ENCODE measurements at places on chromosomes 7 and 10.
A peak's percentile ranks its signal among the peaks of the same experiment; 100 is the strongest.

DNA sequence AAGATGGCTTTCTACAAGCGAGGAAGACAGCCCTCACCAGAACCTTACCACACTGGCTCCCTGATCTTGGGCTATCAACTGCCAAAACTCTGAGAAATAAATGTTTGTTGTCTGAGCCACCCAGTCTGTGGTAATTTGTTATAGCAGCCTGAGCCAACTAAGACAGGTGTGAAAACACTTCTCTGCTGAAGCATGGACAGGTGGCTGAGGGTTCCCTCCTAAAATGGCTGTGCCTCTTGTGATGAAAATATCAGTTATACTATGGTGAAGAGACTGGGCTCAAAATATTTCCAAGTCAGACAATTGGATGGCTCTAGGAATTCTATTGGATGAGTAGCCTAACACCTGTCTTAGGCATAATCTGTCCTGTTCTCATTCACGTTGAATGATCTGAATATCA, 78.1 kb downstream of the CDK1 start:
- DNase-seq: no peak

- DNase-seq: no peak
These were observed 15.6 kb downstream of the ZNF12 start for GRCh38 chr7:6691103-6691502.

DNA sequence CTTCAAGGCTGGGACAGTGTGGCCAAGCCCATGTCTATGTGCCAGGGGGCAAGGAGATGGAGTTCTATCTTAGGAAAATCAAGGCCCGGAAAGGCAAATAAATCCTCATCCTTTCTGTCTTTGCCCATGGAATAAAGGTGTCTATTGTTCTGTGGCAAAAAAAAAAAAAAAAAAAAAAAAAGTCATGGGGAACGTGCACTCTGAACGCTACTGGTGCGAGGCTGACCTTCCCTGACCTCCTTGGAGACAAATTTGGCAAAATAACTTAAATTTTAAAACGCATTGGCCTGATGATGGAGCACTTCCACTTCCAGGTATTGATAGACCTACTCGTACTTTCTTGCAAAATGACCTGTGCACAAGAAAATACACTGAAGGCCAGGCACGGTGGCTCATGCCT, 12.2 kb upstream of the BAG3 start:
- no peak for DNase-seq

- DNase-seq: no peak
These were observed 262.8 kb upstream of the PCDH15 start for GRCh38 chr10:55063811-55064210.

DNA sequence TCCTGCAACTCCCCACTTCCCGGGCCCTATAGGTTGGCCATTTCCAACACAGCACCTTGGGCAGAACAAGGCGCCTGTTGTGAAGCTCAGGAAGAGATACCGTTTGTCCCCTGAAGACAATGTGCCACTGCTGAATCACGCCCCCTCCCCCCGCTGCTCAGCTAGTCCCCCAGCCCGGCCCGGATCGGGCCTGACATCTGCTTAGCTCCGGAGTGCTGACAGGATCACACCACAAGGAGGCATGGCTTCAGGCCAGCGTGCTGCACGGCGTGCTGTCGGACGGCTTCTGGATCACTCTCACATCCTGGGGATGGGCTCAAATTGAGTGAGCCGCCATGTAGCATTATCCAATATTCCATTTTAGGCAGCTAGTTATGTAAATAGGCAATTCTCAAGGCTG, 62.1 kb upstream of the EFCAB10 start:
- no peak for DNase-seq

GRCh38 chr10:27153845-27154193, 365 bp downstream of the YME1L1 start:
- no peak for DNase-seq

DNA sequence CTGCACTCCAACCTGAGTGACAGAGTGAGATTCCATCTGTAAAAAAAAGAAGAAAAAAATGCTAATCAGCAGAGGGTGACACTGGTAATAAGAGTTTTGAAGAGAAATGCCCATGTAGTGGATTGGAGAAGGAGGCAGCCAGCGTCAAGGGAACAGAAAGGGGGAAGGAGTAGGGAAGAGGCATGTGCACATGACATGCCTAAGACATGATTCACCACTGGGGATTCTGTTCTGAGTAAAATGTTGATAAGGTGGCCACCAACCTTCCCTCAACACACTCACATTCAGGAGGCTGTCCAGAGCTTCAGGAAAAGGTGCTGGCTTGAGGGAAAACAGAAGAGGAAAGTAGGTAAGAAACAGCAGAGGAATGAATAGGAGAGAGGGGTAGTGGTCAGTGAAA, 39.9 kb downstream of the AKR1D1 start:
- no peak for DNase-seq

GRCh38 chr7:1693991-1694524, 24.0 kb downstream of the ELFN1 start:
- DNase-seq: no peak

DNA sequence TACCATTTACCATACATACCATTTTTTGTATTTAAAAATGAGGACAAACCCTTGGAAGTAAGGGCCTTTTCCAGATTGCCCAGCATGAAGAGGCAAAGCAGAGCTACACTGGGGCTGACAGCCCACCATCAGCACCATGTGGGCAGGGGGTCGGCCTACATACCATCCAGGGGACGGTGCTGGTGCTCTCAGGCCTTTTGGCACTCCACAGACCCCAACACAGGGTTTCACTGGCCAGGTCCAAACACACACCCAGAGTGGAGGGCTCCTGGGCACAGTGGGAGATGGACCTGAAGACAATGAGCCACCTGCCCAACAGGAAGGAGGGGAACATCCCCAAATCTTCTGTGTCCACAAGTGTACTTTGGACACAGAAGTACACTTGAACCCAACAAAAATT, 69.2 kb upstream of the CAMK2B start:
- no peak for DNase-seq

DNA sequence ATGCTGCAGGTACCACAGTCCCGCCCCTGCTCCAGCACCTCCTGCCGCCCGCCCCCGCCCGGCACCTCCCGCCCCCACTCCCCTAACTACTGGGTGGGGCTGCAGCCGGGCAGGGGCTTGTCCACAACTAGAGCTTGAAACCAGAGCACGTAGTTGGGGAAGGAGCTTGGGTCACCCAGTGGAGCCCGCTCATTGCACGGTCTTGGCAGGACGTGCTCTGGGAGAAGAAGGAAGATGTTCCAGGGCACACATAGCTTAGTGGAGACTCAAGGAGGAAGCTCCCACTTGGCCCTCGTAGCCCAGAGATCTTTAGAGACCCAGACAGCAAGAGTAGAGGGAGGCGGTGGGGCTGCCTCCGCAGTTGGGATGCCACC, 692 bp downstream of the IGFBP1 start:
- no peak for DNase-seq

- peak; percentile 45 for DNase-seq
These were observed 6.3 kb upstream of the KCNMA1 start for GRCh38 chr10:77643795-77644468.

DNA sequence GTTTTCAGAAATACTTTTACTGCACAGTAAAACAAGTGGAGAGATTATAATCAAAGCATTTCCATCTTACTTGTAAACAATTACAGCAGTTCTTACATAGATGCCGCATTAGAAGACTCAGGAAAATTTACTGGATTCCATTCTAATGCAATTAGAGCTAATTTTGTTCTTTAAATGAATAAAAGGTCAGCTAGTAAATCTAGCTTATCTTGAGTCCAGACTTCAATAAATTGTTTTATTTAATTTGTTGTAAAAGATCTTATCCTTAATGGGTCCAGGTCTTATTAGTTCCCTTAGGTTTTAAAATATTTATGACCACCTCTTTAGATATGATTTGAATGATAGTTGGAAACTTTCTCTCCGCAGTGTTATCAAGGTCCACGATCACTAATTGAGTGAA, 70.2 kb upstream of the GATA3 start:
- no peak for DNase-seq

- DNase-seq: no peak
These were observed 219.0 kb downstream of the DIP2C start for GRCh38 chr10:470339-471003.

GRCh38 chr10:59799421-59799820, 46.2 kb upstream of the MRLN start:
- DNase-seq: no peak

- no peak for DNase-seq
These were observed 40.9 kb upstream of the ZNF32 start for GRCh38 chr10:43689618-43689954.

DNA sequence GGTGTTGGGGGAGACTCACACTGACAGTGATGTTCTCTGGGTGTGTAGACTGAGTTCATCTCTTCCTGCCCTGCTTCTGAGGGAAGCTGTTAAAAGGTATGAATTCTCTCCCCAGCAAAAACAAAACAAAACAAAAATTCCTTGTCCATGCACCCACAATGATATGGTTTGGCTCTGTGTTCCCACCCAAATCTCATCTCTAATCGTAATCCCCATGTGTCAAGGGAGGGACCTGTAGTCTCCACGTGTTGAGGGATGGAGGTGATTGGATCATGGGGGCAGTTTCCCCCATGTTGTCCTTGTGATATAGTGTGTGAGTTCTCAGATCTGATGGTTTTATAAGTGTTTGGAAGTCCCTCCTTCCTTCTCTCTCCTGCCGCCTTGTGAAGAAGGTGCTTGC, 245.5 kb downstream of the GALNT17 start:
- DNase-seq: no peak

DNA sequence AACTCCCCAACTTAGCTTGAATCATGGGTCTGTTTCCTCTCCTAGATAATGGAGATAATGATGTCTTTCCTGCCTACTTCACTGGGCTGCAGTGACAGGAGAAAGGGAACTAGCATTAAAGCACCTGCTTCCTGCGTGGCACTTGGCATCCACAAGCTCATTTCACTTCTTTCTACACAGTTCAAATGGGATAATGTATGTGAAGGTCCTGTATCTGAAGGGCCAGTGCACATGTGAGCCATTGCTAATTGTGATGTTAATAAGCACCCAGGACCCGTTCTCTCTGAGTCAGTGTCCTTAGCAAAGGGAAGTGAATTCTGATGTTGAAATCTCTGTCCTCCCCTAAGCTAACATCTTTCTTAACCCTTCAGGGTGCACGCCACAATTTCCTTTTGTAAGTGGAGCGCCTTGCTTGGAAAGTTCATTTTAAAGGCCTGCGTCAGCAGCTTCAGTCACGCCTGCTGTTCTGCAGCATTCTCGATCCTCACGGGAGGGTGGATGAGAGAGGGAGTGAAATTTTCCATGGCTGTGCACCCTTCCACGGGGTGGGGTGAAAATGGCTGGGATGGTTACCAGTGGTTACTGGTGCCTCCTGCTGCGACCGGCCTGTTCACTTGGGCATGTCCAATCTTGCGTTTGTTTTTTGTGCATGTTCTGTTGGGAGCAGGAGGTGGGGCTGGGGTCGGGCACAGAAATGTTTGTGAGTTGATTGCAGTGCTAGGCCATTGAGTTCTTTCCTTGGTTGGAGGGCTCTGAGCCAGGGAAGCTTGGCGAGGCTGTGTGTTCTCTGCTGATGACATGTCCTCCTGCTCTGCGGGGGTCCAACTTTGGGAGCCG, 59.2 kb downstream of the HK1 start:
- peak; percentile 82 for DNase-seq

DNA sequence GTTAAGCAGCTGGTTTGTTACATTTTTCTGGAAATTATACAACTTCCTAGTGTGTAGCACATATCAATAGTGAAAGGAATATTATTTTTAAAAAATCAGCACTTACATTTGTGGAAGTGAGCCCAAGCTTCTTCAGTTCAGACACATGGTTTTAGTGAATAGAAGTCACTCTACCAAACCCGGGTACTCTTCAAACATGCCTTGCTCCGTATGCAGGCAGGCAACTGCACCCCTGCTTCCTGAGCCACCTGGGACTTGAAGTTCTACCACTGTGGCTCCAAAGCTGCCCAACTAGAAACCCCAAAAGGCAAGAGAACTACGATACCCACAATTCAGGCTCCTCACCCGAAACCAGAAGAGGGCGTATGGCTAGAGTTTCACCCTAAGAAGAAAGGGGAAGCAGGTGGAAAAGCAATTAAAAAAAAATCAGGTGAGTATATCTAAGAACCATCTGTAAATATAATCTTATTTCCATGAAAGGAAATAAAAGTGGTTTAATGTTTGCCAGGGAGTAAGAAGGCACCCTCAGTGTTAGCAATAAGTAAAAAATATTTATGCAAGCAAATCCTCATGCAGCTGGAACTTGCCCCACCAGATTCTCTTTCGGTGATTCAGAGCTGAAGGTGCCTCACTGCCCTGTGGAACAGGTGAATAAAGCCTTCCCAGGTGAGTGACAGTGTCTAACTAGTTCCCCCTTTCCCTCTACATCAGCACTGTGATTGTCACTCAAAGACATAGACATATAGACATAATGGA, at the start of gene MACC1:
TSS of gene MACC1 (minus strand) at position 192 of the 756 bp plus-strand sequence. CDS start 55,522 bp downstream, outside the sequence.
- DNase-seq: peak; percentile 82

DNA sequence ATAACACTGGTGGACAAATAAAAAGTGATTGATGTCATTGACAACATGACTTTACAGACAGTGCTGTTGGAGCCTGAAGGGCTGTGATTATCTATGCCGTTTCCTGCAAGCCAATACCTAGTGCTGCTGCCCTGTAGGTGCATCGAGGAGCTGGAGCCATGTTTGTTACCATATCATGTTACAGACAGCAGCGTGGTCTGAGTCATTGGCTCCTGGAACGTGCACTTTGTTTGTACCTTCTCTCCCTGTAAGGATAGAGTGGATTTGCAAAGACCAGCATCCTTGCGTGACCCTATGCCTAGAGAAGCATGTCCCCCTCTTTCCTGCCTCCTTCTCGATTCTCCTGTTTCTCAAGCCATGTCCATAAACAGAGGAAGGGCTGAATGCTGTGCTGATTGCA, 597.2 kb downstream of the TYW1 start:
- no peak for DNase-seq

- no peak for DNase-seq
These were observed 596.6 kb upstream of the CELF2 start for GRCh38 chr10:10421071-10421470.

- no peak for DNase-seq
These were observed 112.4 kb downstream of the SMURF1 start for GRCh38 chr7:99031496-99031895.

DNA sequence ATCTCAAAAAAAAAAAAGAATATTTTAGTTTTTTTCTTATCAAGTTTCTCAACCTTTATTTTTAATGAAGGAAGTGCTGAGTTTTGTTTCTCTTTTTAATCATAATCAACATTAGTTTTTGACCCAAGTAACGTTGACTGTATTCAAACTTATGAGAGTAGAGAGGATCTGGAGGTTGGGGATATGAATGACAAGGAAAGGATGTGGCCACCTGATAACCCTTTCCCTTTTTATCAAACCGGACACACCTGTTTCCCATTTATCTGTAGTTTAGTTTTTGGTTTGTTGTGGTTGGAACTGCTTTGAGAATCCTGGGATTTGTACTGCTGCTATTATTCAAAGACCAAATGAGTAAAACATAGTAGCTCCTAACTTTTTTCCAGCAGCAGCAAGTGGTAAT, 38.6 kb downstream of the HACD1 start:
- DNase-seq: peak; percentile 83

GRCh38 chr7:410395-410910, 109.2 kb downstream of the PDGFA start:
- no peak for DNase-seq

- DNase-seq: no peak
These were observed 632.5 kb upstream of the NRP1 start for GRCh38 chr10:33966946-33967345.
